Cortex of kidney (tissue), 1 donor: ENCODE measurements at places on chromosomes 7 and 10.

DNA sequence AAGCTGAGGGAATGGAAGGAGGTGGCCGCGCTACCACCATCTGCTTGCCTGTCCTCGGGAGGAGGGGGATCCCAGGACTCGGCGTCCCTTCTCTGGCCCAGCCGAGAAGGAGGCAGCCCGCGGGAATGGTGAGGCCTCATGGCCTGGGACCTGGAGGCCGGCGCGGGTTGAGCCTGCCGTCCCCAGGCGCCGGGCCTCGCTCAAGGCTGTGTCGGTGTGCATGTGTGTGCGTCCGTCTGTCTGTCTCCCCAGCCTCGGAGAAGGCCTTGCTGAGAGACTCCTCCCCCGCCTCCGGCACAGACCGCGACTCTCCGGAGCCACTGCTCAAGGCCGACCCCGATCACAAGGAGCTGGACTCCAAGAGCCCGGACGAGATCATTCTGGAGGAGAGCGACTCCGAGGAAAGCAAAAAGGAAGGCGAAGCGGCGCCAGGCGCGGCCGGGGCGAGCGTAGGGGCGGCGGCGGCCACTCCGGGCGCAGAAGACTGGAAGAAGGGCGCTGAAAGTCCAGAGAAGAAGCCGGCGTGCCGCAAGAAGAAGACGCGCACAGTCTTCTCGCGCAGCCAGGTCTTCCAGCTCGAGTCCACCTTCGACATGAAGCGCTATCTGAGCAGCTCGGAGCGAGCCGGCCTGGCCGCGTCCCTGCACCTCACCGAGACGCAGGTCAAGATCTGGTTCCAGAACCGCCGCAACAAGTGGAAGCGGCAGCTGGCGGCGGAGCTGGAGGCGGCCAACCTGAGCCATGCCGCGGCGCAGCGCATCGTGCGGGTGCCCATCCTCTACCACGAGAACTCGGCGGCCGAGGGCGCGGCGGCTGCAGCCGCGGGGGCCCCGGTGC is 1.3 kb downstream of the HMX3 start:
- DNase-seq = no peak

GRCh38 chr7:157898261-157898660 is 561.5 kb downstream of the DNAJB6 start:
- no peak for DNase-seq

DNA sequence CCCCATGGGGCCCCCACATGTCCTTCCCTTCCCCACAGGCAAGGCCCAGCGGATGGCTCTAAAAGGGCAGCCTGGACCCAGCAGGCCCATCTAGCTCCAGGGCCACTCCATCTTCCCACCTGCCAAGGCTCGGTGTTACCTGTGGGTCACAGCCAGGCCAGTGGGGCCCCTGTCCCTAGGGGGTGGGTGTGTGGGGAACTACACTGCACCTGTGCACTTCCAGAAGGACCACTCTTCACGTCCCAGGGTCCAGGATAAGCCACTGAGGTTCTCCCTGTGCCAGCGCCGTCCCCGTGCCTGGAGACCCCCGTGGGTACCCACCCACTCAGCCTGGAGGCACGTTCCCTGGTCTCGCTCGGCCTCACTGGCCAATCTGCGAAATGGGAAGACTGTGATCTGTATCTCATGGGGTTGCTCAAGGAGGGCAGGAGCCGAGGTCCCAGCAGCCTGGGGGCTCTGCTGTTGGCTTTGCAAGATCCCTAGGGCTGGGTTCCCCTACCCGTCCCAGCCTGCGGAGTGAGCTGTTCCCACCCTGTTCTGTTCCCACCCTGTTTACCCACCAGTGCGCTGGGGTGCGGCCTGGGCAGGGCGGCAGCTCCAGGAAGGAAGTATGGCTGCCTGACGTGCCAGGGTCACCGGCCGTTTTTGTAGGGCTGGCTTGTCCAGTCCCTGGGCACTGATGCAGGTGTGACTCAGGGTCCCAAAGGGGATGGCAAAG is 4.6 kb downstream of the PWWP2B start:
- no peak for DNase-seq

DNA sequence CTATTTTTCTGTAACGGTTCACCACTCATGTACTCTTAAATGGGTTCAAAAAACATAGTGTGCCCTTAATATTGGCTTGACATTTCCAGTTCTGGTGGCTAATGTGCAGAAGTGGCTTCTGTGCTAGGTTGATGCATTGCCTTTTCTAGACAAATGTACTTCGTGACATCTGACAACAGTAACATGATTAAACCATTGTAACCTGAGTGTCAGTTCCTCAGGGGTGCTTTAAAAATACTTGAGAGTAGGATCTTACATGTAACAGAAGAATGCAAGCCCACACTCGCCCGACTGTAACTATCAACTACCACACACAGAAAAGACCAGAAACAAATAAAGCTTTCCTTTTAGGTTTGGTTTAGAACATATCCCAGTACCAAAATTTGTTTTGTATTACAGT is 393.4 kb upstream of the NFE2L3 start:
- DNase-seq = no peak

GRCh38 chr10:122543676-122544445 is 16.7 kb upstream of the DMBT1 start:
- no peak for DNase-seq

DNA sequence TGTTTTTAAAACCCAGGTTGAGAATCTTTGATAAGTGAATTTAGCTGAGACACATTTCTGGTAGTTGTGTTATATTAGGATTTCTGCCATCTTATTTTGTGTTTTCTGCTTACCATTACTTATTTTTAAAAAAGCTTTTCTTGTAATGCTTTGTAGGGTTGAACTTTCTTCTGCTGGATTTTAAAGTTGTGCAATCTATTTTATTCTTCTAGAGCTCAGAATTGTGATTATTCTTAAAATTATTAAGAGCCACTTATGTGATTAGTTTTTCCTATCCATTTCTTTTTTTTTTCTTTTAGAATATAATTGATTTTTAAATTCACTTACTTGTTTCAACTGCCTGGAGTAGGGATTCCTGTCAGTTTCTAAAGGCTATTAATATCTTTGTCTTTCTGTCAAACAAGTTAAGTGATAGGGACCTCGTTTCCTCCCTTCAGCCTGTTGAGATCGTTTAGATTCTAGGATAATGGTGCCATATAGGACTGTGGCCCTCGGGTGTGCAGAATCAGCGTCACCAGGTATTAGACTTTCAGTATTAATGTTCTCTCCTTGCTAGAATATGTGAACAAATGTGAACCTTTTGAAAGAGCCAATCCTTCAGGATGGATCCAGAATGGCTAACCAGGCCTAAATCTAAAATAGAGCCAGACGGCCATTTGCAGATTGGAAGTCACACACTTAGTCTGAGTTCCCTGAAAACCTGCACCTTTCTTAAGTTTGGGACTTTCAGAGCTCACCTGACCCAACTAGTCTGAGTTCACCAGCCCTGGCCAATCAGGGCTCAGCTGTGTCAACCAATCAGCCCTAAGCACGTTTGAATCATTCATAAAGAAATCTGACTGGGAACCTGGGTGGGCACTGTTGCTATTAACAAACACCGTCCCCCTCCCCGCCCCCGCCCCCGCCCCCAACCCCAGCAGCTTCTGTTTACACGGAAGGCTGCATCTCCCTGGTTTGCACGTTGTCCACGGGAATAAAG is 26.2 kb downstream of the CUX1 start:
- DNase-seq = no peak

GRCh38 chr7:109873296-109873695 is 1217.6 kb upstream of the LRRN3 start:
- no peak for DNase-seq

DNA sequence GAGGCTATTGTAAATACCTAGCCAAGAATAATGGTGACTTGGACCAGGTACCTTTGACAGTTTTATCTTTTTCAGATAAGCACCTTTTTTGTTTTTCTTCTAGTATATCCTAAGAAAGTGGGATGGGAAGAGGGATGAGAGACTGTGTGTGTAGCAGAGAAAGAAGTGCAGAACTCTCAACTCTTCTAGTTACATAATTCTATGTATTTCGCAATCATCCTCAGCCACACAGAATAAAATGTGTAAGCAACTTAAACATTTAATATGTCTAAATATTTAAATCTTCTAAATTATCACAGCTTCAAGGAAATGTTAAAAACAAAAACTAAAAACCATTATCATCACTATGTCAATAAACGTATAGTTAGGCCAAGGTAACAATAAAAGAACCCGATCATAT is 42.6 kb upstream of the GSAP start:
- DNase-seq = no peak
